ENCODE measurements at places on chromosomes 6 and 20.

GRCh38 chr6:43737272-43738081 lies 32.5 kb upstream of the VEGFA start:
- DNase-seq, result no peak

GRCh38 chr20:50215926-50216325 lies 25.3 kb downstream of the CEBPB start:
- no peak for DNase-seq

- DNase-seq, result peak; percentile 73
These were observed 22.6 kb upstream of the RIN2 start for GRCh38 chr20:19735446-19735845.

DNA sequence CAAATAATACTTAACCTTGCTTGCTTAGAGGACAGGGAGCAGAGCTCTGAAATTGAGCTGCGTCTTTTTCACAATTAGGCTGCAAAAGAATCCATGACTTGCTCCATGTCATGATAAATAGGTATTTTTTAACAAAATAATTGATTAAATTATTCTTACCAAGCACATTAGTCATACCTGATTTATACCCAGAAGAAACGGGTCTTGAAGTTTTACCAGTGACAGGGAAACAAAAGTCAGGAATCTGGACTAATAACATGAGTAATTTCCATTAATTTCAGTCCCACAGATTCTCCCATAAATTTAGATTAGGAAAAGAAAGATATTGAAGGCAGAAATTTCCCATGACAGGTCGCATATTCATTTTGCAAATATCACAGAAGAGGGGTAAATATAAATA lies 85.0 kb upstream of the BMP5 start:
- DNase-seq, result no peak

- DNase-seq, result no peak
These were observed 887.1 kb downstream of the TFAP2A start for GRCh38 chr6:9527679-9528286.

DNA sequence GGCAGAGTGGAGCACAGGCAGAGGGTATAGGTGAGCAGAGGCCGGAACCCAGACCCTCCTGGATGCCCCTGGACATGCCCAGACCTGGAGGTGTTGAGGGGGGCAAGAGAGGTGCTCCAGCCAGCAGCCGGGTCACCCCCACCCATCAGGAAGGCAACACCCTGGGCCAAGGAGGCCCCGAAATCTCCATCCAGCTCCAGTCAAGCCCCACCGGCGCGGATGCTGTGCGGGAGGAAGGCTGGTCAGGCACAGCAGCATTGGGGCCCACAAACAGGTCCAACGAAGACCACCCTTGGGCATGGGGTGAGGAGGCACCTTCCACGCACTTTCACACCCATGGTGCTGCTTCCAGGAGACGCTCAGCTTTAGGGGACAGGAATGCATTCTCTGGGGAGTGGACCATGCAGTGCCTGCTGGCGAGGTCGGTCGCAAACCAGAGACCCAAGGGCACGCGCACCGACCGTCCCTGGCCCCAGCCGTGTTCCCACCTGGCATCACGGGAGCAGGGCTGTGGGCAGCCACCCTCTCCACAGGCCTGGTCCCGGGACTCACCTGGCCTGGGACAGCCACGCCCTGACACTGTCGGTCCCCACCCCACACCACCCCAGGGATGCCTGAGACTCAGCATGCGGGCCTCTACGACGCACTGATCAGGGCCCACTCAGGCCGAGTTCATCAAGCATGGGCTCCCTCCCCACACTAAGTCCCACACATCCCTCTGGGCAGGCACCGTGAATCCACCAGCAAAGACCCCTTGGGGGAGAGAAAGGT lies 43.6 kb upstream of the ZBP1 start:
- no peak for DNase-seq

GRCh38 chr20:37348792-37349516 lies 3.0 kb downstream of the SRC start:
- DNase-seq, result no peak

GRCh38 chr20:646868-647233 lies 6.1 kb downstream of the SRXN1 start:
- no peak for DNase-seq

DNA sequence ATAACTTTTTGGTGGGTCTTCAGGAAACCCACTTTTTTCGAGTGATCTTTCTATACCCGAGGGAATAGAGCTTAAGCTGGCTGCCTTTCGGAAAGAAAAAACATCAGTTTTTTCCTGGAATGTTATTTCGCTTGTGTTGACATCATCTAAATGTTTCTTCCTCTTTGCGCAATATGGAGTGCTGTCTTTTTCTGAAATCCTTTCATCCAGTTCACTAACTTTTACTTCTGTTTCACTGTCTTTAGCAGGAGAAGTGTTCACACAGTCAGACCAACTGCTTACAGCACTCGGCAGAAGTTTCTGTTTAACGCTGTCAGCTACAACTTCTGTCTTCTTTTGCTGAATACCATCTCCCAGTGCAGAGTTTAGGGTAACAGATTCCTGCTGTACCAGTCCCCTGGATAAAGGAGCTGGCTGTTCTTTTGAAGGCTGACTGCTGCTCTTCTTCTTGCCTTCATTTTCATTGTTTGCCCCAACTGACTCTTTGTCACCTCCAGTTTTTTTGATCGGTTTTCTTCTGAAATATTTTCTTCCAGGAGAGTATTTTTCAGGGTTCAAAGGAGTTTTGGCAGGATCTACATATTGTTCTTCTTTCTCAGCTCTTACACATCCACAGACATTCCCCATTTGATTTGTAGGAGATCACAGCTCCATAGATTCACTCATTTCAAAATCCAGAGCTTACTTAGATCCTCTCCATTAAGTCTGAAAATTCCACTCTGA lies 50.0 kb upstream of the DST start:
- DNase-seq, result peak; percentile 55

DNA sequence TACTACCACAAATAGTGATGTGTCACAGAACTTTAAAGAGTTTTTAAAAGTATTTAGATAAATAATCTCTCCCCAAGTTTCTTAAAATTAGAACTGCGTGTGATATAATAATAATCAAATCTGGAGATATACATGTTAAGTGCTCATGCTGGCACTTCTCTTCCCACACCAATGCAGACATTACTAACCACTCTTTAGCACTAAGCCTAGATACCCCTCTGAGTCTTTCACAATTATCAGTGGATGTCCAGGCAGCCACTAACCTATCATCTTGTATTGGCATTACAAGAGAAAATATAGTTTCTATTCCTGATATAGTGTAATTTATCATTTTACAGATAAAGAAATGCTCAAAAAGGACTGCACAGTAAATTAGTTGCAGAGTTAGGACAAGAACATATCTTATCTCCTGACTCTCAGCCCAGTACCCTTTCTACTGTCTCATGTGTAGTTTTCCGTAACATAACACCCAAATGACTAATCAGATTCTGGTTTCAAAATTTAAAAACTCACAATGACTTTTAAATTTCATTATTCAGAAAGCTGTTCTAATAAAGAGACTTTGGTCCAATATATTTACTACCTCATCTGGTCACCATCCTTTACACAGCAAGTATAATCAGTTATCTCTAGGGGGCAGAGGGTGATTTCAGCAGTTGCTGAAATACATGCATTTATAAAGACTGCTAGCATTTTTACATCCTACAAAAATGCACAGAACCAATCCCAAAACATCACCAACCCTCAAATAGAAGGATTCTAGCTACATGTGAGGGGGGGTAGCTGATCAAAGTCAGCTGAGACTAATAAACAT lies 215.5 kb upstream of the MCHR2 start:
- DNase-seq, result no peak

DNA sequence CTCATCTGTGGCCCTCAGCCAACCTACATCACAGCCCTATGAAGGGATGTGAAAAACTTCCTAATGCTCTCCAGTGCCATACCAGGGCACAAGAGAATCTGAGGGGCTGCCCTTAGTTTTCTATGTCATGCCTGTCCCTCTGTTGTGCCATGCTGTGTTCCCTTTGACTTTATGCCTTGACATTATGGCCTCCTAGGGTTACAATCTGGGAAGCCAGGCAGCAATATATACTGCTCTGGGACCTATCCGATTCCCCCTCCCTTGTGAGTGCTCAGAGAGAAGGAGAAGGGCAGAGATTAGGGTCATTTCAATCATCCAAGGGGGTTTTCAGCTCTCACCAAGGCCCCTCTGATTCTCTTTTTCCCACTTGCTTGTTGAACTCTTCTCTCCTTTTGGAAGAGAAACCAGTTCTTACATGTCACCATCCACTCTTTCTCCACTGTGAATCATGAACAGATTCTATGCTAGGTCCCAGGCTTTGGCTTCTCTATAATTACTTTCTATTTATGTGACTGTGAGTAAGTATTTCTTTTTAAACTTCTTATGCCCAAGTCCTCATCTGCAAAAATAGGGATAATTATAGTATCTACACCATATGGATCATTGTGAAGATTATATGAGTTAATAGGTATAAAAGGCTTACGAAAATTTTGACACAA lies 14.2 kb upstream of the FRK start:
- DNase-seq, result no peak

- DNase-seq, result no peak
These were observed 515.7 kb downstream of the NKAIN2 start for GRCh38 chr6:124319410-124319809.

- no peak for DNase-seq
These were observed 197.1 kb upstream of the PCSK2 start for GRCh38 chr20:17029698-17030097.

DNA sequence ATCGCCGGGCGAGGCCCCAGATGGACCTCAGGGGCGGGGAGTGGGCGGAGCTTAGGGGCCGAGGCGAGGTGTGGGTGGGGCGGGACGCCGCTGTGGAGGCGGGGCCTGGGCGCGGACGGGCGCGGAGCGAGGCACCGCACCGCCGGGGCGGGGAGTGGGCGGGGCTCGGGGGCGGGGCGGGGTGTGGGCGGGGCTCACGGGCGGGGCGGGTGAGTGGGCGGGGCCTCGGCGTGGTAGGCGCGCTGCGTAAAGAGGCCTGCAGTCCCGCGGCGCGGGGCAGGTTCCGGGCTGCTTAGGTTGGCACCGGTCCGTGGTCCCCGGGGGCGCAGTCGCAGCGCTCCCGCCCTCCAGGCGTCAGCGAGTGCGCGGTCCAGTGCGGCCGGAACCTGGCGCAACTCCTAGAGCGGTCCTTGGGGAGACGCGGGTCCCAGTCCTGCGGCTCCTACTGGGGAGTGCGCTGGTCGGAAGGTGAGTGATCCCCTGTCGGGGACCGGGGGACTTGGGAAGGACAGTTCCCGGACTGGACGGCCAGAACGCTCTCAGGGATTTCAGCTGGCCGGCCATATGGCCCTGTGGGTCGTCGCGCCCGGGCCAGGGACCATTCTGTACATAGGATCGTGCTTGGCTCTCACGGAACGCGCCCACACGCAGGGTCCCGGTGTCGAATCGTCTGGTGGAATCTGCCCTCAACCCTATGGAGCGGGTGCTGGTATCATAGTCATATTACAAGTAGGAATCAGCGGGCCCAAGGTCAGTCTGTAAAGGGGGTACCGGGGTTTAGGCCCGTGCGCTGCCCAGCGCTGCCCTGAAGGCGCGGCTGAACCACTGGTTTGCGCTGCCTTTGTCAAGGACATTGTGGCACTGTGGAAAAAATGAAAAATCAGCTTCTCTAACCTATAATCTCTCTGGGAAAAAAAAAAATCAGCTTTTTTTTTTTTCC lies at the start of gene NQO2:
Gene NQO2 (plus strand): TSS at position 277 of the 940 bp plus-strand sequence. CDS start 6,659 bp downstream, outside the sequence.
- DNase-seq, result peak; percentile 91

DNA sequence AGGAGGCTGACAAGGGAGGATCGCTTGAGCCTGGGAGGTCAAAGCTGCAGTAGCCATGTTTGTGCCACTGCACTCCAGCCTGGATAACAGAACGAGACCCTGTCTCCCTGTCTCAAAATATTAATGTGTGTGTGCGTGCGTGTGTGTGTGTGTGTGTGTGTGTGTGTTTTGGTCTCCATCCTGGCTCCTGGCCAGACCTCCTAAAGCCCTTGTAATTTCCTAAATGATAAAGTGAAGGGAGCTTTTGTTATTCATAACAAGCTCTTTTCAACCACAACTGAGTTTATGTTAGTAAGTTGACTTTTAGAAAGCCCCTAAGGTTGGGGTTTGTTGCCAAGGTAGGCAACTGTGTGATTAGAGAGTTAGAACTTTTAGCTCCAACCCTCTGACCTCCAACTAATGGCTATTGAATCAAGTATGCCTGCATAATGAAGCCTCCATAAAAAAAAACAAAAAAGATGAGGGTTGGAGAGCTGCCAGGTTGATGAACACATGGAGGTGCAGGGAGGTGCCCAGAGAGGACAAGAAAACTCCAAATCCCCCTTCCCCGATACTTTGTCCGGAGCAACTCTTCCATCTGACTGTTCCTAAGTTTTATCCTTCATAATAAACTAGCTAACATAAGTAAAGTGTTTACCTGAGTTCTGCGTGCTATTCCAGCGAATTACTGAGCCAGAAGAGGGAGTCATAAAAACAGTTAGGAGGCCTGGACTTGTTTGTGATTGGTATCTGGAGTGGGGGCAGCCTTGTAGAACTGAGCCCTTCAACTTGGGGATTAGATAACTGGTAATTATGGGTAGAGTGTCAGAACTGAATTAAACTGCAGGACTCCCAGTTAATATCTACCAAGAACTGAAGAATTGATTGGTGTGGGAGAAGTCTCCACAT lies 5.3 kb upstream of the AIF1 start:
- DNase-seq, result no peak

DNA sequence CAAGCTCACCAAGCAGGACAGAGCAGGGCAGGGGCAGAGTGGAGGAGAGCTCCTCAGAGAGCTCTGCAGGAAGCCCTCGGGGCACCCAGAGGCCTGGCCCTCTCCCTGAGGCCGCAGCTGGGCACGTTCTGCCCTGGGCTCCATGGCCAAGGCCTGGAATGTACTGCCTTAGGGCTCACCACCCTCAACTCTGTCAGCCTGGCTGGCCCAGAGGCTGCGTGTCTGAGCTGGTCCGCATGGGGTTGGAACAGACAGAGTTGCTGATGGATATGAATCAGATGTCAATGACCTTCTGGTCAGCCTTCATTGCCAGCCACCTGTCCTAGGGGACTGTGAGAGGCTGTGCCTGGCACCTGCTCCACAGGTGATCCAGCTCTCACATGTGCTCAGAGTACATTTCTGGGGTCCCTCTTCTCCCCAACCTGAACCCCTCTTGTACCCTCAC lies 33.2 kb upstream of the PCMTD2 start:
- no peak for DNase-seq

GRCh38 chr6:33082702-33083101 lies 6.9 kb downstream of the HLA-DPB1 start:
- DNase-seq, result peak; percentile 44

- no peak for DNase-seq
These were observed 373.4 kb upstream of the EPHA7 start for GRCh38 chr6:93792746-93793145.

- DNase-seq, result no peak
These were observed 1.2 kb upstream of the MYCT1 start for GRCh38 chr6:152696522-152696921.

DNA sequence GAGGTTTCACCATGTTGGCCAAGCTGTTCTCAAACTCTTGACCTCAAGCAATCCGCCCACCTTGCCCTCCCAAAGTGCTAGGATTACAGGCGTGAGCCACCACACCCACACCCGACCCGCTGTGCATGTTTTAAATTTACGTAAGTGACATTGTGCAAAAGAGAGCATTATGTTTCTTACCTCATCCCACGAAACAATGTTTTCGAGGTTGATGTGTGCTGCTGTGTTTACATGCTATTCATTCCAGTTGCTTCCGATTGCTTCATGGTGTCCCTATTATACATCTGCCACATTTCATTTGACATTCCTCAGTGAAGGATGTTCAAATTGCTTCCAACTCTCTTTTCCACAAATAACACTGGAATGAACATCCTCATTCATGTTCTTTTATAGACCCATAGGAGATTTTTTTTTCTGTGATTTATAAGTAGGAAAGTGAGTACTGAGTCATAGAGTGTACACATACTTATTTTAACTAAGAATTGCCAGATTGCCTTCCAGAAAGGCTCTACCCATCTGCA lies 403.9 kb upstream of the JARID2 start:
- DNase-seq, result no peak

- DNase-seq, result no peak
These were observed 191.6 kb upstream of the CCN2 start for GRCh38 chr6:132142768-132143167.
